ENCODE measurements at places on chromosomes 4 and X.

DNA sequence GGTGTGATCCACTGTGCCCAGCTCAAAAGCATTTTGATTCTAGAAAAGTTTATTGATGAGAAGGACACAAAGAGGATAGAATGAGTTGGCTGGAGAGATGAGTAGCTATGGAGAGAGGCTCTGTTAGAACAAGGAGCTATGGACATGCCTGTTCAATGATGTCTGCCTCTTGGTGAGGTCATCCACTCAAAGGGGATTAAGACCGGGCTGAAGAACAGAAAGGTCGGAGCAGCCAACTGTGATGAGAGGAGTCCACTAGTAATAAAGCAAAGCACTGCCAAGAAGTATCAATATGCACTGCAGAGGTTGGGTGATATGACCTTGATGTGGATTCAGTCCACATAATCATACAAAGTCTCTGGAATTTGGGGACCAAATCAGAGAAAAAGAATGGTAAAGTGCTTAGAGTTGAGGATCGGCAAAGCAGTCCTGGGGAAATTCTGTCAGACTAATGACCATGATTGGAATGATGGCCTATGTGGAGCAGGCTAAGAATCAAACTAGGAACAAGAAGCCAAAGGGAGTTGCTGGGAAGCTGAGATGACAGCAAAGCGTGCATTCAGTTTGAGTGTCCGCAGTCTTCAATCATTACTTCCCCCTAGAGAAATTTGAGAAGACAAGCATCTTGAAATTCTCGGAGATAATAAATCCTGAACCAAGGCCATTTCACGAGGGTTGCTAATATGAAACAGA lies 55.7 kb upstream of the MMAA start:
- DNase-seq = no peak

- DNase-seq = no peak
These were observed 668.7 kb upstream of the EPHA5 start for GRCh38 chr4:66339007-66339406.

DNA sequence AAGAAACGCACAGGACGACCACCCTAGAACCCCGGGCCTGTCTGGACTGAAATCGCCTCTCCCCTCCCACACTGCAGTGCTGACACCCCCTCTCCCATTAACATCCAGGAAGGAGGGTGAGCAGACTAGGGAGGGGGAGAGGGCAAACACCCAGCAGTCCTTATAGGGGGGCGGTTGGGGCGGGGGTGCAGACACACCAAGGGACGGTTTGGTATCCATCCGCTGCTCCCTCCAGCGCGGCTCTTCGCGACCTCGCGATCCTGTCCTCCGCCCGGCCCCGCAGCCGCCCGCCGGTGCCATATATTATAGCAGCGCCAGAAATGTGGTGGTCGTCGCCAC lies 411 bp upstream of the GPRASP1 start:
- DNase-seq = no peak

GRCh38 chr4:52894443-52894842 lies 32.3 kb downstream of the RASL11B start:
- DNase-seq = no peak

GRCh38 chrX:71938371-71938770 lies 27.7 kb downstream of the NHSL2 start:
- no peak for DNase-seq

DNA sequence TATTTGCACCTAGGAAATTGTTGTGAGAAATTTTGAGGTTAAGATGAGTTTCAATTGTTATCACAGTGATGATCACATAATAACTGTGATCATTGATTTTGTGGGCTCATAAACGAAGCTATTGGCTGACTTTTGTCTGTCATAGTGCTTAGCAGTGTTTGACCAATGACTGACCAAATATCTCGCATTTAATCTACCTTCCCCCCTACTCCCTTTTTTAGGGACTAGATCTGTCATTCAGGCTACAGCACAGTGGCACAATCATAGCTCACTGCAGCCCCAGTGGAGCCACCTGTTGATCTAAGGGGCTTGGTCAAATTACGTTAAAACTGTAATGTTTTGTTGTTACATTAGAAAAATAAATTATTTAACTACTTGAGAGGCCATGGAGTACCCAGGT lies 1.5 kb downstream of the FUNDC2 start:
- peak; percentile 50 for DNase-seq

- no peak for DNase-seq
These were observed 122.8 kb downstream of the ZC4H2 start for GRCh38 chrX:64853424-64853823.

- DNase-seq = peak; percentile 21
These were observed 47.1 kb downstream of the FAM193A start for GRCh38 chr4:2583517-2583916.

DNA sequence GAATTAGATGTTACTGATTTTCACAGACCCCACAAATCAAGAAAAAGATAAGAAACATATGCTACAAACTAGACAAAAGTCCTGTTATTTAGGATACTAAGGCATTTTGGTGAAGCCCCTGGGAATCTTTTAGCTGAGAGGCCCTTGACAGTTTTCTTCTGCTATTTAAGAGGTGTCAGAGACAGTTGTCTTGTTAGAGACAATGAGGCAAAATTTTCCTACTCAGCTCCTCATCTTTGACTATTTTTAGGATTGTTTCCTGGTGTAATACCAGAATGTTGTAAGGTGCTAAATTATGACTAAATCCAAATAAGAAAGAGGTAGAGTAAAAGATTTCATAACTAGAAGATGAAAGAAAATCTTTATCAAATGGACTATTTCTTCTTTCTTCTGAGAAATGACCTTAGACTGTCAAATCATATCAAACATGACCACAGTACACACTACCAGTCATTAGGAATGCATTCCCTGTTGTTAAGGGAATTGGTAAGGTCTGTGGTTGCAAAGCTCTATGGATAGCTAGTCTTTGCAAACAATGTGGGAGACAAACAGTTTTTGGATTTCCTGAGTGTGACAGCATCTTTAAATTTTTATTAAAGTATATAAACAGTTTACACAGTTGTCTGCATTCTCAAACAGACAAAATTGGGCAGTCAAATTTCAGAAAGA lies 926.1 kb downstream of the ADGRL3 start:
- no peak for DNase-seq

- DNase-seq = no peak
These were observed 832.7 kb upstream of the INTU start for GRCh38 chr4:126799971-126800574.

- peak; percentile 54 for DNase-seq
These were observed 216.2 kb upstream of the CTSO start for GRCh38 chr4:156169861-156170260.

- no peak for DNase-seq
These were observed 404.2 kb downstream of the MID1IP1 start for GRCh38 chrX:39205467-39205866.

DNA sequence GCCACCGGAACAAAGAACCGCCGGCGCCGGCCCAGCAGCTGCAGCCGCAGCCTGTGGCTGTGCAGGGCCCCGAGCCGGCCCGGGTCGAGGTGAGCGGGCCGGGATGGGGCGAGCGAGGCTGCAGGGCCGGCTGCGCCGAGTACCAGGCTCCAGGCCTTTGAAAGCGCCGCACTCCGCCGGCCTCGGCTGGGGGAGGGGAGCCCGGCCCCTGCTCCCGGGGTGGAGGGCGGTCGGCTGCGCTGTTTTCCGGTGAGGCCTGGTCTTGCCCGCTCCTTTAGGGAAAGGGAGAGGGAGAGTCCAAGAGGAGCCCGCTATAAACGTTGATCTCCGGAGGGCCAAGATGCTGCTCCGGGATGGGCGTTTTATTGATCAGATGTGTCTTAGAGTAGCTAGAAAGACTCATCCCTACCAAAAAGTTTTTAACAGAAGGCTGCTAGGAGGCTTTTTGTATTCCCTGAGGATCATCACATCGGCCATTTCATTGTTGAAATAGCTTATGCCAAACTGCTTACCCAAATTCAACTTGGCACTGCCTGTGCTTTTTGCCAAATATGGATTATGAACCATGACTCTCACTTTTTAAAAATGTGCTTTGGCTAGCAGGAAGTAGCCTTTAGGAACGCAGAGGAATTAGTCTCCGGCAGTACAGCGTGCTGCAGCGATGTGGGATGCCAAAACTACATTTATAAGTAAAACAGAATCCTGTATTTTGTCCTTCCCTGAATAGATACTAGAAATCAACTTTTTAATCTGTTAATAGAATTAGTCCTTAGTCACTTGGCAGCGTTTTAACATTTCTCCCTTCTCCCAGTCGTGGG lies 760 bp downstream of the TMEM165 start:
- peak; percentile 76 for DNase-seq

- peak; percentile 9 for DNase-seq
These were observed 12.3 kb downstream of the TLR3 start for GRCh38 chr4:186081202-186081807.

DNA sequence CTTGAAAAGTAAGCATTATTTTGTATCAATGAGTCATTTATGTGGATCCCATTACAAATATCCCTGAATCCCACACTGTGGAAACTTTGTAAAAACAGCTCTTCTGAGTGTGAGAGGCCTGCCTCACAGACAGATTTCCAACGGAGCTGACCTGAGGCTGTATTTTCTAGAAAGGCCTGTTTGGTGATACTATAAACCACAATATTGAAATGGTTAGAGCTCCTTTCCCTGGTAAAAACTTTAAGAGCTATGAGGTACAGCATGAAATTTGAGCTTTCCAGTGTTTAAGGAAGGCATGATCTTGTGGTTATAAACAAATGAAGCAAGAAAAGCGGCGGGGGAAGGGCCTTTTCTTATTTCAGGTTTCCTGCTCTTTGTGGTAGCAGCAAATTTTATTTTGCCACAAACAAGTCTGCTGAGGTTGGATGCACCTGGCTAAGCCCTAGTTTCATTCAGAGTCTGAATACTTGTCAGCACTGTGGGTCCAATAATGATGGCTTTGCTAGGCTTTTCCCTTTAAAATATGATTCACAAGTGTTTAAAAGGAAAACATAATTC lies 86.8 kb upstream of the ETNPPL start:
- no peak for DNase-seq

GRCh38 chr4:67520141-67520540 lies 25.2 kb downstream of the CENPC start:
- no peak for DNase-seq

DNA sequence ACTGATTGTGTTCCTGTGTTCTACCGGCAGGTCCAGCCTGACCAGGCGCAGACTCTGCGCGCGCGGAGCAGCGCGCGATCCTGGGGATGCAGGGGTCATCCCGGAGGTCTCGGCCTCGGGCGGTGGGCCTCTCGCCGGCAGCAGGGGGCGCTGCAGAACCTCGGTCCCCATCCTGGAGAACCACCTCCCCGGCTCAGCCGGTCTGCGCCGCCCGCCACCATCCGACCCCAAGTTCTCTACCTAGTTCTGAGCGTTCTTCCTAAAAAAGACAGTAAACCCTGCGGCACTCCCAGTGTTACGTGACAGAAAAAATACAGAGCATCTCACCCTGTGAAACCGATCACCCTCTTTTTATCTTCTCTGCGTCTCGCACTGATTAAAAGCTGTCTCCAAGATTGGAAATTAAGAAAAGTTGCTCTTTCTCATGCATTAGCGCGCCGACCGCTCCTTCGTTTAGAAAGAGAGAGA lies 1.6 kb downstream of the TRPC3 start:
- peak; percentile 37 for DNase-seq

GRCh38 chrX:21798677-21799219 lies 40.7 kb upstream of the MBTPS2 start:
- peak; percentile 85 for DNase-seq

GRCh38 chr4:143343276-143343831 lies 6.7 kb downstream of the GAB1 start:
- DNase-seq = no peak

- DNase-seq = no peak
These were observed 169.9 kb downstream of the DCLK2 start for GRCh38 chr4:150248181-150248580.

- DNase-seq = no peak
These were observed 3.1 kb upstream of the SOX3 start for GRCh38 chrX:140507982-140508305.

DNA sequence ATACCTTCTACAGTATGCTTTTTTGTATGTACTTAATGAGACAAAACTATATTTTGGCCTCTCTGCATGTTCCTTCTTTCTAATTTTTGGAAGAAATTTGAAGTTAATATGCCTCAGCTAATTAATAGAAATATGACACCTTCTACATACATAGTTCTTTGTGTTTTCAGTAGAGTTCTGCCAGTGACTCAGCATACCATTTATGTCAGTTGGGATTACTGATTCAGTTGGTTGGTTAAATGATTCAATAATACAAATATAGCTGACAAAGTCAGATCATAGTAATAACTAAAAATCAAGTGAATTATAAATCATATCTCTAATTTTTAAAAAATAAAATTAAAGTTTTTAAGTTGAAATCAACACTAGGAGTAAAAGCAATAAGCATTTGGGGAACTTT lies 16.8 kb downstream of the BTC start:
- no peak for DNase-seq

DNA sequence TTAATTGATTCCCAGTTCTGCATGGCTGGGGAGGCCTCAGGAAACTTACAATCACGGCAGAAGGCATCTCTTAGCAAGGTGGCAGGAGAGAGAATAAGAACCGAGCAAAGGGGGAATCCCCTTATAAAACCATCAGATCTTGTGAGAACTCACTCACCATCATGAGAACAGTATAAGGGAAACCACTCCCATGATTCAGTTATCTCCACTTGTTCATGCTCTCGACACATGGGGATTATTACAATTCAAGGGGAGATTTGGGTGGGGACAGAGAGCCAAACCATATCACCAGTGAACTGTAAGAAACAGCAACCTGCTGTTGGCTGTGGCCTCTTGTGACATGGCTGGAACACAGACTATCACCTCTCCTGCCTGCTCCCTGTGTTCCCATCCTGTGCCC lies 7.1 kb upstream of the CYTL1 start:
- no peak for DNase-seq

DNA sequence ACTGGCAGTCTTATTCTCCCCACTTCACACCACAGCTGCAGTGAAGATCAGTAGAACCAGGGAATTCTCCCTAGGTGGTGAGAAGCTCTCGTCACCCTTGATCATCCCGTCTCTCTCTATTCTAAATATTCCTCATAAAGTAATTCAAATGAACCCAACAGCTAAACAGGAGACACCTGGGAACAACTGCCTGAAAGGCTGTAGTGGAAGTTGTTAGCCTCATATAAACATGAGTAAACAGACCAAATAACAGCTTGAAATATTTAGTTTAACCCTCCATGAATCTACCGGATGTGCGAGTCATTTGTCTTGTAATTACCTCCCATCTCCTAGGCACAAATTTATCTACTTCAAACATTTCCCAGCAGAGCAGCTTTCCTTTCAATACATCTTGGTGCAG lies 30.4 kb upstream of the APELA start:
- DNase-seq = peak; percentile 53
